ENCODE measurements at places on chromosomes 13 and 19. TPM values are rescaled to one million over a fixed set of nuclear protein-coding genes. Genes with fewer than 3 reads are reported as not detected.

GRCh38 chr13:105144936-105145335, 1390.5 kb downstream of the EFNB2 start:
- no peak for DNase-seq
- H3K4me3 ChIP-seq: no peak overlapping the region
- H3K4me1 ChIP-seq: no peaks in the 10 kb centered on the region
- no peaks in the 10 kb centered on the region for H3K36me3 ChIP-seq
- no peak overlapping the region for H3K27ac ChIP-seq

DNA sequence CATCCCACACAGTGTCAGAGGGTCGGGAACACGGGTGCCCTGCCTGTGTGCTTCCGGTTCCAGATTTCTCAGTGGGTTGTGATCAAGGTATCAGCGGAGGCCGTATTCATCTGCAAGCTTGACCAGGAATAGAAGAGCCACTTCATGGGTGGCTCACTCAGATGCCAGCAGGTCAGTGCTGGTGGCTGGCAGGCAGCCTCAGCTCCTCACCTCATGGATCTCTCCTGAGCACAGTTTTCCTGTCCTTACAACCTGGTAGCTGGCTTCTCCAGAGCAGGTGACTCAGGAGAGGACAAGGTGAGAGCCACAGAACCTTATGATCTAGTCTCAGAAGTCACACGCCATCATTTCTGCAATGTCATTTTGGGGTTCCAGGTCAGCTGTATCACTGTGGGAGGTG, 44.8 kb upstream of the SPATA13 start:
- H3K36me3 ChIP-seq: no peaks in the 10 kb centered on the region
- peaks cover 2% of the 10 kb centered on the region for H3K4me1 ChIP-seq
- no peak for DNase-seq
- peaks cover 13% of the 10 kb centered on the region for H3K27me3 ChIP-seq

The DHRS12 gene
- 9.2 TPM for total RNA-seq

GRCh38 chr19:6610934-6611852, 20.2 kb upstream of the CD70 start:
- H3K4me1 ChIP-seq: peaks cover 18% of the 10 kb centered on the region
- H3K36me3 ChIP-seq: no peaks in the 10 kb centered on the region
- no peak overlapping the region for H3K4me3 ChIP-seq
- H3K27ac ChIP-seq: peak overlapping the region; percentile 86
- peaks cover 2% of the 10 kb centered on the region for H3K27me3 ChIP-seq

GRCh38 chr13:39451301-39451700, 151.7 kb downstream of the LHFPL6 start:
- no peaks in the 10 kb centered on the region for H3K27me3 ChIP-seq
- peak overlapping the region; percentile 94 for H3K27ac ChIP-seq
- H3K36me3 ChIP-seq: no peaks in the 10 kb centered on the region
- DNase-seq: no peak

GRCh38 chr13:46665633-46666482, 112.9 kb downstream of the LRCH1 start:
- peaks cover 6% of the 10 kb centered on the region for H3K36me3 ChIP-seq
- no peaks in the 10 kb centered on the region for H3K27me3 ChIP-seq
- peaks cover 45% of the 10 kb centered on the region for H3K4me1 ChIP-seq
- peak overlapping the region; percentile 79 for H3K27ac ChIP-seq

The GRIN2D gene
- total RNA-seq: 1.2 TPM

The PLEKHA4 gene
- total RNA-seq: 31.0 TPM

GRCh38 chr13:32726374-32727037, 140.3 kb downstream of the PDS5B start:
- peaks cover 36% of the 10 kb centered on the region for H3K4me1 ChIP-seq
- H3K27me3 ChIP-seq: no peaks in the 10 kb centered on the region
- DNase-seq: no peak
- no peak overlapping the region for H3K27ac ChIP-seq
- peaks cover 19% of the 10 kb centered on the region for H3K36me3 ChIP-seq

The VSIG10L gene
- 3.5 TPM for total RNA-seq

- H3K27ac ChIP-seq: peak overlapping the region; percentile 93
- H3K36me3 ChIP-seq: no peaks in the 10 kb centered on the region
These were observed 40.0 kb upstream of the ISYNA1 start for GRCh38 chr19:18477974-18478373.

DNA sequence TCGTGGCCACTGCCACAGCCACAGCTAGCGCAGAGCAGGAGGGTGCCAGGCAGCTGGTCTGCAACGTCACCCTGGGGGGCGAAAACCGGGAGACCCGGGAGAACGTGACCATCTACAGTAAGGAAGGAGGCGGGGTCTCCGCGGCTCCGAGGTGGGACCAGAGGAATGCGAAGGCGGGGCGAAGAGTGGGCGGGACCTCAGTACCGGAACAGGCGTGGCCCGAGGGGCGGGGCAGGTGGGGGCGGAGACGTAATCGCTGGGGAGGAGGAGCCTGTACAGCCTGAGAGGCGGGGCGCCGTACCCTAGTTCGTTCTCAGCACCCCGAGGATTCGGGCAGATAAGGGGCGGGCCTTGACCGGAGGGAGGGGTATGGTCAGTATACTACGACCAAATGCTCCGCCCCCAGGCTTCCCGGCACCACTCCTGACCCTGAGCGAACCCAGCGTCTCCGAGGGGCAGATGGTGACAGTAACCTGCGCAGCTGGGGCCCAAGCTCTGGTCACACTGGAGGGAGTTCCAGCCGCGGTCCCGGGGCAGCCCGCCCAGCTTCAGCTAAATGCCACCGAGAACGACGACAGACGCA, 2.5 kb downstream of the ICAM5 start:
- peak; percentile 88 for DNase-seq
- H3K4me3 ChIP-seq: peak overlapping the region; percentile 72
- H3K36me3 ChIP-seq: peaks cover 2% of the 10 kb centered on the region
- no peak overlapping the region for H3K27ac ChIP-seq
- H3K4me1 ChIP-seq: peaks cover 49% of the 10 kb centered on the region
- peaks cover 72% of the 10 kb centered on the region for H3K27me3 ChIP-seq

DNA sequence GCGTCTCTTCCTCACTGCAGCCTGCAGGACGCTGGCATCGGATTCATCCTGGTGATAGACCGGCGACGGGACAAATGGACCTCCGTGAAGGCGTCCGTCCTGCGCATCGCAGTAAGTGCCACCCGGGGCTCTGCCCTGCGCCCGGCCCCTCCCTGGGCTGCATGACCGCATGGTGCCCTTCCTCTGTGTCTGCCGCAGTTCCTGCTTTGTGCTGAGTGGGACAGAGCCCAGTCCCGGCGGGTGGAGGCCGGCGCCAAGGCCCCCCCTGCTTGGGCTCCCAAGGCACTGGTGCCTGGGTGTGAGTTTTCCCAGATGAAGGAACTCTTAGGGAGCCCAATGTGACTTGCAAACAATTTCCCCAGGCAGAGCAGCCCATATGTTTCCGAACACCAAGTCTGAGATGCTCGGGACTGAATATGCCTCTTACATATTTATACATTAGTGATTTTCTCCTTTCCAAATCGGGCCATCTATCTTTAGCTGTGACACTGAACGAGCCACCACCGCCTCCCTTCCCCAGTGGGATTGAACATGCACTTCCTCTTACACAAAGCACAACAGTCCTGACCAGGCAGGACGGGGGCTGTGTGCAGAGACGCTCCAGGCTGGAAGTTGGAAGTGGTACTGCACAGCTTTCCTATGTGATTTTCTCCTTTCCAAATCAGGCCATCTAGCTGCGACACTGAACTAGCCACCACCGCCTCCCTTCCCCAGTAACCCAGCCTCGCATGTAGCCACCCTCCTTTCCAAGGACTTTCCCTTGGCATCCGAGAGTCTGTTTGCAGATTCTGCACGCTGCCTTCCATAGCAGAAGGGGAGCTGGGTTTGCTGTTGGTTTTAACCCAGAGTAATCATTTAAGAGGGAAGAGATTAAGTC, 60.1 kb upstream of the F7 start:
- H3K4me3 ChIP-seq: no peak overlapping the region
- H3K27ac ChIP-seq: no peak overlapping the region
- no peaks in the 10 kb centered on the region for H3K36me3 ChIP-seq
- DNase-seq: no peak
- H3K4me1 ChIP-seq: no peaks in the 10 kb centered on the region
- H3K27me3 ChIP-seq: peaks cover 16% of the 10 kb centered on the region

The HRC gene
- not detected for total RNA-seq

The PSG1 gene
- not detected for total RNA-seq

DNA sequence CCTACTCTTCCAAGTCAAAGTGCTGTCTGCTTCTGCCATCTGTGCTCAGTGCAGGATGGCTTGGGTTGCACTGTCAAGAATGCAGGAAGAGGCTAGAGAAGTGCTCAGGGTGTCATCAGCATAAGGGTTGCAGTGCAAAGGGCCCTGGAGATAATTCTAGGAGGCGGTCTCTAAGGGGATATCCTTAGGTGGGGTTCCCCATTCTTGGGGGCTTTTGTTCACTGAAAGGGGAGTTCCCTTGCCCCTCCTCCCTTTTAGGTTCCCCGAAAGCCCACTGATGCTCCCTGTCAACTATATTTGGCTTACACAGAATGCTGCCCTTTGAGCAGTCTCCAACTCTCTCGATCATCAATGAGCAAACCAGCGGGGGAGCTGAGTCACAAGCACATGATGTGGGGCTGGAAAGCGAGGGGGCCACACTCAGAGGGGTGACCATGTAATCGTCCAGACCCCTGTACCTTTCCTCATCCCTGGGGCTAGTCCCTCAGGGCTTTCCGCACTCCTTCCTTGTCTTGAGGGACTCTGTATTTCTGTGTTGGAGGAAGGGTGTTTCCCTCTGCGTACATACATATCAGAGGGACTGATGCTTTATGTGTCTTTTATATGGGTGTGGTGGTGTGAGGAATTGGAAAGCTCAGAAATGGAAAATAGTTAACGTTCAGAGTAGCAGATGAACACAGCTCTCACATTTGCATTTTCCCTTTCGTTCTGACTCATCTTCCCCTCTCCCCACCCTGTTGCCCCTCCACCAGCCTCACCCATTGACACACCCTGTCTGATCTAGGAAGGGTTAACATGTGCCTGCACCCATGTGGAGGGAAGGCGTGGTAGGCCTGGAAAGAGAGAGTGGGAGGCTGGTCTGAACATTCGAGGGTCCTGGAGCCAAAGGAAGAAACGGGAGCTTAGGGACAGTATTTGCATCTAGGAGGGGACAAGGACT, 6.7 kb downstream of the ZBTB32 start:
- no peaks in the 10 kb centered on the region for H3K27me3 ChIP-seq
- no peaks in the 10 kb centered on the region for H3K36me3 ChIP-seq
- H3K4me3 ChIP-seq: no peak overlapping the region
- no peak for DNase-seq

- H3K4me1 ChIP-seq: peaks cover 6% of the 10 kb centered on the region
- no peak overlapping the region for H3K4me3 ChIP-seq
- H3K27ac ChIP-seq: no peak overlapping the region
- H3K27me3 ChIP-seq: no peaks in the 10 kb centered on the region
- DNase-seq: no peak
These were observed 55.0 kb downstream of the ZIC5 start for GRCh38 chr13:99916366-99917103.

The LGALS7 gene
- not detected for total RNA-seq

DNA sequence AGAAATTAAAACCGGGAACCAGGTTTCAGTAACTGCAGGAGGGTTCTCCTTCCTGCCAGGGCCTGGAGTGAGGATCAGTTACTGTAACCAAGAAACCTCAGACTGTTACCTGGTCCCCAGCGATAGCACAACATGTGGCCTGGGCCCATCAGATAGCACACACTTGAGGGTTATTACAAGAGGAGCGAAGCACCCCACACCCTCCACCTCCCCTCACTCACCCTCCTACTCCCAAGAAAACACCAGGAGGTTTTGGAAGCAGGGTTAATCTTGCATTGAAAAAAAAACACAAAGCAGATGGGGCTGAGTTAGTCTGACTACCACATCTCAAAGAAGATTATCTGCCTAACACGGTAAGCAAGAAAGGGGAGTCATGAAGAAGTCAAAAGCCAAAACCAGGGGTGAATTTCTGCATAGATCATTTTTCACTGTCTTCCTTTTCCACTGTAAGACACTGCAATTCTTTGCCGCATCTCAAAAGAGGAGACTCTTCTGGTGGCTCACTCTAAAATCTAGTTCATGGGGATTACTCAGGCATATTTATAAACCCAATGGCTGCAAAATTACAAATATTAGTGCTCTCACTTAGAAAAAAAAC, 75.9 kb upstream of the DOCK9 start:
- DNase-seq: no peak
- no peak overlapping the region for H3K4me3 ChIP-seq
- peaks cover 13% of the 10 kb centered on the region for H3K4me1 ChIP-seq
- no peaks in the 10 kb centered on the region for H3K36me3 ChIP-seq
- H3K27ac ChIP-seq: no peak overlapping the region

The CD70 gene
- 0.54 TPM for total RNA-seq

DNA sequence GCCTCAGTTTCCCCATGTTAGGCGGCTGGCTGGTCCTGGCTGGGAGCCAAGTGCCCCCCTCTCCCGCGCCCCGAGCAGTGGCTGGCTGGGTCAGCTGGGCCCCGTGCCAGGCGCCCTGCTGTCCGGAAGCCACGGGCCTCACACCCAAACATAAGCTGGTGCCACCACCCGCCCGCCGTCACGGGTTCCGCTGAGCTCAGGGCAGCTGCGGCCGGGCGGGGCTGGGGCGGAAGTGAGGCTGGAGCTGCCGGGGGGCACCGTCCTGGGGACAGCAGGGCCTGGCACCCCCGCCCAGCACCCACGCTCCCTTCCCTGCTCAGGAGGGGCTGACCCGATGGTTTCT, 19.3 kb downstream of the HCN2 start:
- H3K27me3 ChIP-seq: no peaks in the 10 kb centered on the region
- peaks cover 4% of the 10 kb centered on the region for H3K36me3 ChIP-seq
- DNase-seq: peak; percentile 92
- no peak overlapping the region for H3K4me3 ChIP-seq
- no peak overlapping the region for H3K27ac ChIP-seq

- peaks cover 48% of the 10 kb centered on the region for H3K4me1 ChIP-seq
- no peak overlapping the region for H3K27ac ChIP-seq
- no peak for DNase-seq
These were observed 108.5 kb downstream of the RGCC start for GRCh38 chr13:41565846-41566245.

DNA sequence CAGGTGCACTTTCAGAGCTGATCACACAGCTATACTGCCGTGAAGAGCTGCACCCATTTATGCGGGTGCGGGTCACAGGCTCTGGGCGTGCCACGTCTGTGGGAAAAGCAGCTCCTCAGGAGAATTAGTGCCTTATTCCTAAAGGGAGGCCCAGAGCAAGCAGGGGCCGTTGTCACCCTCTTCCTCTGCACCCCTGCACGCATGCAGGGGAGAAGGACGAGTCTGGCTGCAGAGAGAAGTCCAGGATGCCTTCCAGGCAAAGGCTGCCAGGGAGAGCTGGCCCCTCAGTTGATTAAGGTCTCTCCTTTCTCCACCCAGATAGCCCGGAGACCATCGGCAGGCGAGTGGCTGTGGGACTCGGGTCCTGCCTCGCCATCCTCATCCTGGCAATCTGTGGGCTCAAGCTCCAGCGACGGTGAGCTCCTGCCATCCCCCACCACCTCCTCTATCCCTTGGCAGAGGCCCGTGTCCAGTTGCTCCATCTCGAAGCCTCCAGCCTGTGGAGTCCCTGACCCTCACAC, 3.1 kb upstream of the FFAR1 start:
- H3K4me3 ChIP-seq: no peak overlapping the region
- H3K36me3 ChIP-seq: no peaks in the 10 kb centered on the region
- no peaks in the 10 kb centered on the region for H3K4me1 ChIP-seq
- peak; percentile 66 for DNase-seq
- peaks cover 9% of the 10 kb centered on the region for H3K27me3 ChIP-seq
- no peak overlapping the region for H3K27ac ChIP-seq
